Activated CD8-positive, alpha-beta memory T cell treated with anti-CD3 and anti-CD28 coated beads, Interleukin-2, amount 50 U/mL, for 4 hours (primary cell): ENCODE measurements at places on chromosomes 2 and 18.

DNA sequence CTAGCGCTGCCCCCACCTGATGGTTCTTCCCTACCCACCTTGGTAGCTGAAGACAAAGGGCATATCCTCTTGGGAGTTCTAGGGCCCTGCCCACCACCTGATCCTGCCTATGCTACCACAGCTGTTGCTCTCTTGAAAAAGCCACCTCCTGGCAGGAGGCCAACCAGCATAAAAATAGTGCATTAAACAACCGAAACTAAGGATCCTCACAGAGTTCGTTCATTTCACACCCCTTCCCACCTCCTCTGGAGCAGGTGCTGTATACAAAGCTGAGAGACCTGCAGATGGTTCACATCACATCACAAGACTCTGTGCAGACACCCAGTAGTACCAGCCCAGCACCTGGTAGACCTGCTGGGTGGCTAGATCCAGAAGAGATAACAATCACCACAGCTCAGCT lies 1348.0 kb upstream of the TMEFF2 start:
- DNase-seq: no peak

DNA sequence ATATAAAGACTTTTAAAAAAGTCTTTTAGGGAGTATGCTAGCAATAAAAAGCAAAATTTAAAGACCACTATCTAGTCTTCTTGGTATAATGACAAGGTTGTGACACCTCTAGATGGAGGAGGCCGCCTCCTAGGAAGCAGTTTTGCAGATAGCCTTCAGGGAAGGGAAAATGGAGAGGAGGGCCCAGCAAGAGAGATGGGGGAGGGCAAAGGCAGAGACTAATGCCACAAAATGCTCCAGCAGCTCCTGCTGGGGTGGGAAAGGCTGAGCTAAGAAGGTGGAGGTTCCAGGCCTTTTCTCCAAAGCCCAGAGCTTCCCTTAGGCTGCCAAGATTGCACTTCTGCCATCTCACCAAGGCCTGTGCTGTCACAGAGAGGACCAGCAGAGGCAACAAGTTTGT lies 153.9 kb upstream of the THSD7B start:
- DNase-seq: no peak

GRCh38 chr2:31271851-31272267 lies 37.9 kb downstream of the EHD3 start:
- DNase-seq: no peak

DNA sequence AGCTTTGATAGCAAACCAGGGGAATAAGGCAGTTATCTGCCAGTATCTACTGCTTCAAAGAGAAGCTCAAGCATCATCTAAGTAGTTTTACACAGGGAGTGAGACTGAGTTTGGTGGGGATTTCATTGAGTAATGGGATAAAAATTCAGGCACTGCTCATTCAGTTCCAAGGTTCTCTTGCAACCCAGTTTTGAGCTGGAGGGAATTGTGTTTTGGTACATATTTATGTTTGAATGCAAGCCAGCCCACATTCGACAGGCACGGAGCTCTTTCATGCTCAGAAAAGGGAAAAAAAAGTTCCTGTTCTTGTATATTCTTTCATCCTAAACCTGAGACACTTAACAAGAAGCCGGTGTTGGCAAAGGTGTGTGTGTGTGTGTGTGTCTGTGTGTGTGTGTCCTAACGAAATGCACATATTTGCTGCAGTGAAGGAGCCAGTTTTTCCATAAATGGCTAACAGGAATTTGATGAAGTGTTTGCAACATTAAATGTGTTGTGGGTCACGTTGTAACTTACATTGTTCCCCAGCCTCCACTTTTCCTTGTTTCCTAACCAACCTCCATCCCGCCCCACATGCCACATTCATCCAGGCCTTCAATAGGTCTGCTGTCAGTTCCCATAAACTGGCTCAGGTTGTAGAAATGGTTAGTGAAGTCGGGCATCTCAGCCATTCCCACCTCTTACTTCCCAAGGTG lies 311.1 kb downstream of the TXNL1 start:
- DNase-seq: no peak

DNA sequence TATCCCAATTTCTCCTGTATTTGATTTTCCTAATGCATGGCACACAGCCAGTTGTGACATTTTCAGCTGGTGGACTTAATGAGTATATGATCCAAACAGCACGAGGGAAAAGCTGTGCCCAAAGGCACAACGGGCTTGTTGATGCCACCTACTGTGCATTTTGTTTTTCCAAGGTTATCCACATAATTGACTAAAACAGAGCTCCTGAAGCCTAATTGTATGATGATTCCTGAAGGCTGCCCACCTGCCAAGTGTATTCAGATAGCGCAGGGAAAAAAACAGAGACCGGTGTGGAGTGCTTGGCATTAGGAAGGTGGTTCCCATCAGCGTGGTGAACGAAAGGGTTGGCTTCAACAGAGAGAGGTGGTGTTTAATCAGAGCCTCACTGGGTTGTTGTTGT lies 14.9 kb downstream of the RBMS1 start:
- no peak for DNase-seq

- DNase-seq: no peak
These were observed 122.1 kb downstream of the SH3BP4 start for GRCh38 chr2:235073868-235074413.

DNA sequence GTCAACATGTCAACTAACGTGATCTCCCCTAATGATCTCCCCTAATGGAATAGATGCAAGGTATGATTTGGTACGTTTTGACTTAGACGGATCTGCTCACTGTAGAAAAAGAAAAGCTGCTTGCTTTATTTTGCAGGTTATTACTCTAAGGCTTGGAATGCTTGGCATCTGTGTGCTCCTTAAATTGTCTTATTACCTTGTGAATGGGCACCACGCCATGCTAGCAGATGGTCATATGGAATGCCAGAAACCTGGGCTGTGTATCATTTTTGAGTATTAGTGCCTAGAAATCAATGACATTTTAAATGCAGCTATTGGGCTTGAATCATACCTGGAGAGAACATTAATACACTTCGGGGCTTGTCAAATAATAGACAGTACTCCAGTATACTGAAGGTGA lies 16.5 kb upstream of the FIGN start:
- no peak for DNase-seq

DNA sequence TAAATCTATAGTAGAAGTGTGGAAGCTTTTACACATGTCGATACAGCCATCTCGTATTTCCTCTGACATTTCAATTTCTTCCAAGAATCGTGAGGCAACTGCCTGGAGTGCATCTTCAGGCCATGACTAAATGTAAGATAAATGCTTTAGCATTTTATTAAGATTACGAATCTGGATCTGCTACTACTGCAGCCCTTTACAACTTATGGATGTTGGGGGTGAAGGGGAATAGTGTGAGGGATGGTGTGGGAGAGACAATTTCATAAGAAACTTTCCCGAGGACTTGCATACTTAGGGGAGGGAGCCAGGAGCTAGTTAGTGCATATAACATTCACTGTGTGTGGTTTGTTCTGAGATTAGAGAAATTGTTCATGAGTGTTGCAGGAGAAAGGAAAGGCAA lies 204.8 kb downstream of the SLC39A10 start:
- no peak for DNase-seq

GRCh38 chr2:152186262-152186661 lies 10.7 kb upstream of the STAM2 start:
- DNase-seq: no peak

- no peak for DNase-seq
These were observed 105.9 kb upstream of the AQP4 start for GRCh38 chr18:26971409-26971808.

- no peak for DNase-seq
These were observed 13.1 kb upstream of the DGUOK start for GRCh38 chr2:73913414-73914054.

- no peak for DNase-seq
These were observed 13.4 kb downstream of the KCNG3 start for GRCh38 chr2:42480402-42480801.

- DNase-seq: no peak
These were observed 138.1 kb downstream of the WDR7 start for GRCh38 chr18:56789004-56789888.

DNA sequence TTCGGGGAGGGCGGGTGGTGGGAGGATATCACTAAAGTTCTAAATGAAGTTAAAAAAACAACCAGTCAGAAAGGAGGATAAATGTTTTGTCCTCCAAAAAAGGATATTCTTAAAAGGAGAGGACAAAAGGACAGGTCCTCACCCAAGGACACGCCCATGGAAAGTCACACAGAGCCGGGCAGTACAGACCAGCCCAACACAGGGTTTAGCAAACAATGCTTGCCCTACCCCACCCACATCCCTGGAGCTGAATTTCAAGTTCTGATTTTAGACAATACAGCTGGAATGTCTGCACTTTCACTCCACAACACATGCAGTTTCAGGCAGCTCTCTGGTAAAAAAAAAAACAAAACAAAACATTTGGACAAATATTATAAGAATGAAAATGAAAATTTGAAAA lies 67.9 kb downstream of the SLC9A4 start:
- DNase-seq: no peak

DNA sequence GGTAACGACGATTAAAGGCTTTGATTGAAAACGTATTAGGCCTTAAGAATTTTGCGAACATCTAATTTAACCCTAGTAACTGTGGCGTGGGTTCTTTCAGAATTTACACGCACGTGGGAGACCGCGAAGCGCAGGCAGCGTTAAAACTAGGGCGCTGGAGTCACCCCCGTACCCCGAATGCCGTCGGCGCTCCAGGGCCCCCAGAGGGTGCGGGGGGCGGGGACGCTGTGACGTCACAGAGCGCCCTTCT lies 673 bp upstream of the SMCHD1 start:
- peak; percentile 88 for DNase-seq

DNA sequence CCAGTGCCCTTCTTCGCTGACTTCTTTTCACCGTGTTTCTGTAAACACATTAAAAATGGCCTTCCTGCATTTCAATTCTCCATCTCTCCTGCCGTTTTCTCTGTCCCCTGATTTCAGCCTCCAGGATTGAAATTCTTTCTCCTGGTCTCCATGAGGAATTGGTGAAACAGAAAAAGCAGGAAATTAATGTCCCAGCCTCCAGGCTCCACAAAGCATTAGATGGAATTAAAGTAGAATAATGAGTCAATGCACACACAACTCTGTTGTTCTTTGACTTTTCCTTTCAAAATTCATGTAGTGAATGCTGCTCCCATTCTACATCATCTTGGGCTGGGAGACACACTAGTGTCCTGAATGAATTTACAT lies 209.5 kb downstream of the KLHL29 start:
- no peak for DNase-seq

- no peak for DNase-seq
These were observed 255.1 kb downstream of the STK39 start for GRCh38 chr2:167992278-167992677.

DNA sequence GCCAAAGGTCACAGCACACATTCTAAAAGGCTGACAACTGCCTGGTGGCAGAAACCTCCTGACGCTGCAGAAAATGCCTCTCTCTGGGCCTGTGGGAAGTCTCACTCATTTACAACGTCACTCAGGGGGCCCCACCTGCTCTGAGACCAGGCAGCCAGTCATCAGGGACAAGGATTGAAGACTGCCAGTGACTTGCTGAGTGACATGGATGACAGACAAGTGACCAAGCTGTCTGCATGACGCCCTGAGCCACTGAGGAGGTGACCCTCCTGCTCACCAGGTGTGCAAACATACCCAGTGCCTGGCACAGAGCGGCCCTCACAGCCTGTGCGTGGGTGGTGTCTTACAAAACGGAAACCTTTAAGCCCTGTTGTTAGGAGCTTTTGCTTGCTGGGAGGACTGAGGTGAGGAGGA lies 392.4 kb downstream of the TNS1 start:
- DNase-seq: peak; percentile 54
